Stimulated activated CD8-positive, alpha-beta memory T cell treated with anti-CD3 and anti-CD28 coated beads, Interleukin-4, amount 100 ng/mL, for 48 hours (primary cell): ENCODE measurements at places on chromosomes 7 and 10.

DNA sequence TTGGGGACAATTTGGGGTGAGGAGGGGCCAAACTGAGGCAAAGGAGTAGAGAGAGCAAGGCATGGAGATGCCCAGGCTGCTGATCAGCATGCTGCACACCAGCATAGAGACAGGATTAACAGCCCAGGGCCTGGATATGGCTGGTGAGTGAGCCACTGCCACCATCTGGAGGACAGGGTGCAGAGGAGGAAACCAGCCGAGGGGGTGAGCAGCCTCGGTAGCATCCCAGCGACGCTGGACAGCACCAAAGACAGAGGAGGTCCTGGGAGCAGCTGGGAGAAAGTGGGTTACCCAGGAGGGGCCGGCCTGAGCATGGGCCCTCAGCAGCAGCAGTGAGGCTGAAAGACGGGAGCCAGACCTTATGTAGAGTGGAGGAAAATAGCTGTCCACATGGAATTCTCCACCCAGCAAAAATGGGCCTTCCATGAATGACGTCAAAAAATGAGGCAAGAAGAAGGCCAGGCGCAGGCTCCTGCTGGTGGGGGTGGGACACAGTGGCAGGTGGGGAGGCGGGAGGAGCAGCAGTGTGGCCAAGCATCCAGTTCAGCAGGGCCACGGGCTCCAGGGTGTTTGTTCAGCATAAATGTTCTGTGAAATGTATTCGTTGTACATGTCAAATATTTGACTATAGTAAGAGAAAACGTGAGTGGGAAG is 16.7 kb downstream of the RET start:
- no peak for DNase-seq

GRCh38 chr10:44647473-44647872 is 262.6 kb upstream of the CXCL12 start:
- no peak for DNase-seq

DNA sequence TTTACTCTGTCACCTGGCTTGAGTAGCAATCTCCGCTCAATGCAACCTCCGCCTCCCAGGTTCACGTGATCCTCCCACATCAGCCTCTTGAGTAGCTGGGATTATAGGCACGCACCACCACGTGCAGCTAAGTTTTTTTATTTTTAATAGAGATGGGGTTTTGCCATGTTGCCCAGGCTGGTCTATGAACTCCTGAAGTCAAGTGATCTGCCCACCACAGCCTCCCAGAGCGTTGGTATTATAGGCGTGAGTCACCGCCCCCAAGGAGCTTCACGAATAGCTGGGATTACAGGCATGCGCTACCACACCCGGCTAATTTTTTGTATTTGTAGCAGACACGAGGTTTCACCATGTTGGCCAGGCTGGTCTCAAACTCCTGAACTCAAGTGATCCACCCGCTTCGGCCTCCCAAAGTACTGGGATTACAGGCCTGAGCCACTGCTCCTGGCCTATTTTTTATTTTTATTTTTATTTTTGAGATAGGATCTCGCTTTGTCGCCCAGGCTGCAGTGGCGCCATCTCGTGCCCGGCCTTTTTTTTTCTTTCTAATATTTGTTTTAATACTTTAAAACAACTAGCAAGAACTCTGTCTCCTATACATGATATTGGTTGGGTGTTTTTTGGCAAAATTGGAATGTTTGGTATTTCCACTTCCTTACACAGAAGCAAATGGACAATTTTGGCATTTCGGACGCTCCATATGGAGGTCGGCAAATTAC is 1.1 kb downstream of the EFCAB10 start:
- DNase-seq = no peak

DNA sequence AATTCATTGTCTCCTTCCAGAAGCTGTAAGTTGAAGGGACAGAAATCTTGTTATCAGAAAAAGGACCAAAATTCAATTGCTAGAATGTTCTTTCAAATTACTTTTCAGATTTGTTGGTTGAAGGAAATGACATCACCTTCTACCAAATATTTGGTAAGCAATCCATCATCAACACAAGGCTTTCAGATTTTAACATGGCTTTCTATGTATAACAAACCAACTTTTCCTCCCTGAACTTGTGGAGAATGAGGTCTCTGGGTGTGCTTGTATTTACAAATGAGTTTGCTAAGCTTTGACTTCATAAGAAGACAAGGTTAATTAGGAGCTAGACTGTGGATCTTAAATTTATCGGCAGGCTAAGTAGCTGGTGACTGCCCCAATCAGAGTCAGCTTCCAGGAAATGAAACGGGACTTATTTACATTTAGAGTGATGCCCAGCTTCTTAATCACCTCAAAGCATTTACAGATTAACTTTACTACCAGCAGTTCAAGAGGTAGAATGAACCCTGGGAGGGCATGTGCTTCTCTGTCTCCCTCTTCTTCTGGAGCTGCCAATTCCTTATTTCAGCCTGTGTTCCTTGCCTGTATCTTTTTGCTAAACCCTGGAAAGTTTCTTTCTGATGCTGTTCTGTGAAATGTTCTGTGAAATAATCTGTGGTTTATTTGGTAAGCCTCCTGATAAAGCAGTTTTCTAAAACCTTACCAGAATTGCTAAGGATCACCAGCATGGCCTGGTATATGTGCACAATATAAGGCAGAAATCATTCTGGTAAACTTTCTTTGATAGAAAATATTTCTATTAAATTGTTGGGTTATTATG is 248.8 kb upstream of the FZD8 start:
- no peak for DNase-seq

DNA sequence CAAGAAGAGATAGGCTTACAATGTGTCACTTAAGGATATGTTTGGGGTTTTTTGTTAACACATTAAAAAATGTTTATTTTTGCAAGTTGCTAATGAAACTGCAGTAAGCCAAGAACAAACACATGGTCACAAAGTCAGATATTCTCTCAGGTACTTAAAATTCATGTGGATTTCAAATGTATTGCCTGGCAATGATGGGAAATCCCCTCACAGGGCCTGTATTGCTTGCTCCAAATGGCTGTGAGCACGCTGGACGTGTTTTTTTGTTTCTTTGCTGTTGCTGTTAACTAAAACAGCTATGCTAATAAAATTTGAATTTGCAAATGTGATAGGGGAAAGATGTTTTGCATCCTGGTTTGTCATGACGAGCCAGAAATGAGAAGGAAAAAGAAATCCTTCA is 3.8 kb upstream of the CELF2 start:
- no peak for DNase-seq

- DNase-seq = no peak
These were observed 166.5 kb downstream of the EGFR start for GRCh38 chr7:55185321-55185802.

DNA sequence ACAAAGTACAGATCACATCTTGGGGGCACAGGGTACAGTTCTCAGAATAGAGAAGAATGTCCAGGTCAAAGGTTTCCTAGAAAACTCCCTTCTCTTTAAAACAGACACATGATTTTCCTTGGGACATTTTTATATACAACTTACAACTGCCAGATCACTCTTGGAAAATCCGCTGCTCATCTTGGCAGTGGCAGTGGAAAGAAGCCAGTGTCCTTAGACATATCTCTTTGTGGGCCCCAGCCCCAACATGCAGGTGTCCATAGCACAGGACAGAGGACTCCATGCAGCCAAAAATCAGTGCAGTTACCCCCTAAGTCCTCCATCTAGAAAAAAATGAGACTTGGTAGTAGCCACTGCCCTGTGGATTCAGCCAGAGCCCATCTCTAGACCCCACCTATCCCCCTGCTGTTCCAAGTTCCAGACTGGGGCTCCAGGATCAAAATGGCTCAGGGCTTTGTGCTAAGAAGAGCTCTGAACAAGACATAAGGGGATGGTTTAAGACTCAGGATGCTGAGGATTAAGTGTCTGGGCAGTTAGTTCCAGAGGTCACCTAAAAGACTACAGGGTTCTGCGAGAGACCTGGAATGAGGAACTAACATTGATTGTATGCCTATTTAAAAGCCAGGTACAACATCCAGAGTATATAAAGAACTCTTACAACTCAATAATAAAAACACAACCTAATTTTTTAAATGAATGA is 34.4 kb downstream of the HIPK2 start:
- no peak for DNase-seq

- DNase-seq = no peak
These were observed 134.4 kb downstream of the ABCA13 start for GRCh38 chr7:48305661-48306060.

DNA sequence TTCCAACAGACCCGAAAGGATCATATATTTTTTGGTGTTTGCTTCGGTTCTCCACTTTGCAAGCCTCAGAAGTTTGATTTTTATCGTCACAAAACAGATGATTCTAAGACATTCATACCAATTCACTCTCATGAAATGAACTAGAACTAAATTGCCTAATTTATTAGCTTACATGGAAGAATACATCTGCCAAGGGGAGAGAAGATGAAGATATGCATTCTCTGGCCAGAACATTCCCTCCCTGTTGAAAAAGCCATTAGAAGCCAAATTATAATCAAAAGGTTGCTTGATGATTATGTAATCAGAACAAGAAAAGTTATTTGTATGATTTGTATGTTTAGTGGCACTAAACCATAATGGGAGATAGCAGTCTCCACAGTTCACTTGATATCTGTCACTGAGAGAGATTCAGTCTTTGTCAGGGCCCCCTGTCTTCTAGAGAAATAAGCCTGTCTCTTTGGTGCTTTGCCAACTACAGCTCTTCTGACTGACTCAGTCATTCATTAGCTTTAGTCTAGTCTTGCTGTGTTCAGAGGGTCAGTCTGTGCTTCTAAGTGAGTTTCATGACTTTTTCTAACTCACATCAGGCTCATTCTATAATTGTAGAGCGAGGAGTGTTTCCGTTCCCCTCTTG is 95.3 kb upstream of the GNAI1 start:
- DNase-seq = no peak

DNA sequence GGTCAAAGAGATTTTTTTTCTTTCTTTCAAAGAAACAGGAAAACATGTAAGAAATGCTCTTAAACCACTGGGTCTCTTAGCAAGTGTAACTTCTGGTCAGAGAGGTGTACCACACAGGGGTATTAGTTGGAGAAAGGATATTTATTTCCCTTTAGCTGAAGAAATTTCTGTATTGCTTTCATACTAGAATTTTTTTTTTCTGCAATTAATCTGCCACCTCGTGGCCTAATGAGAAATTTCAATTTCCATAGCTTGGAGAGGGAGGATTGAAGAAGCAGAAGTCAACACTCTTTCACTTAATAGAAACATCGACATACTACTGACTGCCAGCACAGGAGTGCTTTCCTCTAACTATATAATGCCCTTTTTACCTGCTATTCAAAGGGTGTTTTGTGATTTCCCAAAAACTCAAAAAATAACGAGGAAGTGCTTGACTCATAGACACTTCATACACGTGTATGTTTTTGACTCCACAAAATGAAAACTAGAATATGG is 177.6 kb upstream of the NAMPT start:
- no peak for DNase-seq

DNA sequence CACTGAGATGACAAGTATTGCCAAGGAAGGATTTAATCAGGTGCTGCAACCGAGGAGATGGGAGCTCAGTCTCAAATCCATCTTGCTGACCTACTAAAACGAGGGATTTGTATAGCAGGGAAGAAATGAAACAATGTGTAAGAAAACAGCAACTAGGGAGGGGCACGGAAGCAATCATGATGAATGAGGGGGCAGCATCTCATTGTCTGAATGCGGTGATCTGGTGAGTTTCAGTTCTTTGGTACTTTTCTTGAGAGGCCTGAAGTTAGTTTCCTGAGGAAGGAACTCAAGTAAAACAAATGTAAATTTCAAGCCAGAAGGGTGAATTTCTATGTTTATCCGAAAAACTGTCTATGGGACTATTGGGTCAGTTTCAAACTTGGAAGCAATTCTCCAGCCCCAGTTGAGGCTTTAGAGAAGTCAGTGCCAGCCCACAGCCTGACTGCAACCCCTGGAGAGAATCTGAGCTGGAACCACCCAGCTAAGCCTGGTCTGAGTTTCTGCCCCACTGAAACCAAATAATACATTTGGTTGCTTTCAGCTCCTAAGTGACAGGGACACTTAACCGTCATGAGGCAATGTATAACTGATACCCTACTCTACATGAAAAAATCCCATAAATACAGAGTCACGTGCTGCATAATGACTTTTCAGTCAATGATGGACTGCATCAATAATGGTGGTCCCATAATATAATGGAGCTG is 45.8 kb upstream of the TNS3 start:
- no peak for DNase-seq

DNA sequence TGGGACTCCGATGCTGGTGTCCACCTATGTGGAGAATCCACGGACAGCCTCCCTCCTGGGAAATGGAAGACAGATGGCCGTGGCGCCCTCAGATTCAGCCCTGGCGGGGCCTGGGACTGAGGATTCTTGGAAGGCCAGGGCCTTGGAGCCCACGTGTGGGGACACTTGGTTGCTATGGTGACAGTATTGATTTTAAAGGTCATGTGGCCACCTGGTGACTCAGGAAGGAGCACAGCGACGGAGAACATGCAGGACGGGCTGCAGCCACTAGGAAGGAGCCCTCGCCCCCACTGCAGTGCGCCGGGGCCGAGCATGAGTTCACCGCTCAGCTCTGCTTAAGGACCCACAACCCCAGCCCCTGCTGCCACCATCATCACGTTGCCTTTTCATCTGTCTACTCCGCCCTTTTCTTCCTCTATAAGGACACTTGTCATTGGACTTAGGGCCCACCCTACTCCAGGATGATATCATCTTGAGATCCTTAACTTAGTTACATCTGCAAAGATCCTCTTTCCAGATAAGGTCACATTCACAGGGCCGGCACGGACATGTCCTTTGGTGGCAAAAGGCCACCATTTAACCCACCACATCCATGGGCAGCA is 3.7 kb upstream of the STK32C start:
- no peak for DNase-seq

- no peak for DNase-seq
These were observed 767 bp downstream of the KRIT1 start for GRCh38 chr7:92244808-92245486.

DNA sequence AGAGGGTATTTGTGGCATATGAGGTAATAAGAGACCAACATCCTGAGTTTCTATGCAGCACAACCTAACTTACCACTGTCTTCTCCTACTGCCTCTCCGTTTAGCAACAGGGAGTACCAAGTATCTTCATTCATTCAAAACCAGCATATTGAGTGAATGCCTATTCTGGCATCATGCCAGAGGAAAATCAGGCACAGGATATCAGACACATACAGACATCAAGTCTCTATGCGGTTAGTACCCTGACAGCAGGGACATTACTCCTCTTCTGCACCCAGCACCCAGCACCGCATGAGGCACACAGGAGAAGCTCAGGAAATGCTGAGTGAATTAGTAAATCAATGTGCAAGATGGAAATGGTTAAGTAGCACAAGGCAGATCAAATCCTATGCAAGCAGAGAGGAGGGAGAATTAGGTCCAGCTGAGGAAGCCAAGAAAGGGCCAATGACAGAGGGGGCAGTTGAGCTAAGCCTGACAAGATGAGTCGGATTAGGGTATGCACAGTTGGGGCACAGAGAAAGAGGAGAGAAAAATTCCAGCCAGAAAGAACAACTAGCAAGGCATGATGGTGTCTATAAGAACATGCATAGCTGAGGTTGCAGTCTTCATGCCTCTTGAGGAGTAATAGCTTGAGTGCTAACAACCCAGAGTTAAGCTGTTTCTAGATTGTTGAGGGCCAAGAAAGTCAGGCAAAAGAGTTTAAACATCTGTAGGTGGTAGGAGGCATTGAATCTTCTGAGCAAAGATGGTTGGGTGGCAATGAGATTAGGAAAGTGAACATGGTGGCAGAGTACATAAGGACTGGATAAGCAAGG is 146.0 kb downstream of the PLXNA4 start:
- no peak for DNase-seq
